ENCODE measurements at places on chromosomes 12 and 14. TPM values are rescaled to one million over a fixed set of nuclear protein-coding genes. Genes with fewer than 3 reads are reported as not detected.
A peak's percentile ranks its signal among the peaks of the same experiment; 100 is the strongest.

GRCh38 chr14:78340250-78340649 lies 170.1 kb downstream of the NRXN3 start:
- no peak for DNase-seq

DNA sequence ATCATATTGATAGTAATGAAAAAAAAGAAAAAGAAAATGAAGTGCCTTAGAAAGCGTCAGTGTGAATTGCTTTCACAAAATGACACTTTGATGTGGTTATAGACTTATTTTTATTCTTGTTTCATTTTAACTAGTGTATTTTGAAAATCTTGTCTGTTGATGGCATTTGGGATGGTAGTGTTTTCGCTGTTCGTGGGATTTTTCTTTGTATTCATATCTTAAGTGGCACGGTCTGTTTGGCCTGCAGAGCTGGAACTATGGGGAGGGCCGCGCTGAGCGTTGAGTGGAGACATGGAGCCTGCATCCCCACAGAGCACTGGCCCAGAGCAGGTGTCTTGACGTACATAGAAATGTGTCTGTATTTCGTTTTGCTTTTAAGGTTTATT lies 61.6 kb downstream of the WDR20 start:
- no peak for DNase-seq

- DNase-seq, result no peak
Measured at GRCh38 chr12:91143206-91143605, 31.9 kb upstream of the LUM start.

GRCh38 chr14:95523815-95524448 lies 7.5 kb upstream of the SYNE3 start:
- DNase-seq, result peak; percentile 93

DNA sequence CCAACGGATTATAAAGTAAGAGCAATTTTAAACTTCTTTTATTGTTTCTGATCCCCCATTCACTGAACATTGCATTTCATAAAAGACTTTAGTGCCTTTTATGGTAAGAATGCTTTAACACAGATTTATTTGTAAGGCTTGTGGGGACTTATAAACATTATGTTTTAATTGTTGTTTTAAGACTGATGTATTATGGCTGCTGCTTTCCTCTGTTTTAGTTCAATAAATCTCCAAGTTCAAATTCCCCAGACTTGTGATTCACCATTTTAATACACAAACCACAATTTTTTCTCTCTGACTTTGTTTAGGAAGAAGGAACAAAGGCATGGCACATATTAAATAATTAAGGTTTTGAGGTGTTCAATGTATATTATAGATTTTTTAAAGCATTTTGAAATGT lies 753.3 kb downstream of the SLC6A15 start:
- DNase-seq, result no peak

DNA sequence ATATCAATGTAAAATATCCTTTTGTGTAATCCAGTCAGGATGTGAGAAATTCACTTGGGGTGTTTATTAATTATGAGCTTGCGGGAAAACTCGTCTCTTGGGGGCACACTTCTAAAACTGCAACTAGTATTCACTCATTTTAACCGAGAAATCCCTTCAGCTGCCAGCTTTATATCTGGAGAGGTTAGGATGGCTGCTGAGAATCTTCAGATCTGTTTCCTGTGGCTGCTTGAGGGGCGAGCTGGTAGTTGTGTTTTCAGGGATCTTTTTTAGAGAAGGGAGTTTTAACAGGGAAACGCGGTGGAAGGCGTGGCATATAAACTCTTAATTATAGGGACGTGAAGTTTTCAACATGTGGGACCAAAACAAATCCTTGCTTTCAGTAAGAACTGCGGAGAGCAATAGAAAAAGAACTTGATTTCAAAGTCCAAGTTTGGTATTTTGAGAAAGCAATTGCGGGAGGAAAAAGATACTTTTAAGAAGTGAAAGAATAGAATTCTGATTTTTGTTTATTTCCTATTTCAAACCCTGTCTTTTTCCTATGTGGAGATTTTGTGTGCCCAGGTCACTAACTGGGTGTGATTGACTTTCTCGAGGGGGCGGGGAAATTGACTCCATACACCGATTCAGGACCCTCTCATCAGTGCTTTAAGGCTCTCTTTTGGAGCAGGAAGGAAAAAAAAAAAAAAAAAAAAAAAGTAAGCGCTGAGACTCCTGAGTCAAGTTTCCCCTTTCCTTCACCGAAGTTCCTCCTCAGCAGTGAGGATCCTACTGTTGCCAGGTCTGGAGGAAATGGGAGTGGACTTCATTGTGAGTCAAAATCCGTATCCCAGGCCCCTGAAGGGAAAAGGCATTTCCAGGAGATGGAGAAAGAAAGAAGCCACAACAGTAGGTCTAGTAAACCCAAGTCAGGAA lies 1.1 kb downstream of the PPFIBP1 start:
- peak; percentile 24 for DNase-seq

GRCh38 chr14:22811722-22812121 lies 3.5 kb downstream of the SLC7A7 start:
- DNase-seq, result no peak

DNA sequence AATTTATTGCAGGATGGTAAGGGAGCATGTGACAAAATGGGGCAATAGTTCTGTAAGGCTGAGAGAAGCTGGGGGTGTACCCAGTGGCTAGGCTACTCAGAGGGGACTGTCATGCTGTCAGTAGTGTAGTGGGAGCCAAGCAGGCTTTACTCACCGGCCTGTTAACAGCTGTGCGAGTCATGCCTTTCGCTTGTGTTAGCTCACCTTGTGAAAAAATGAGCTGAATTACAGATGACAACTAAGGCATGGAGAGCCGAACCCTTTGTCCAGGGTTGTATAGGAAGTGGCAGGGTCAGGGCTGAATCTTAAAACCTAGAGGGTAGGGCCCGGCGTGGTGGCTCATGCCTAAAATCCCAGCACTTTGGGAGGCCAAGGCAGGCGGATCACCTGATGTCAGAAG lies 37.9 kb downstream of the SH2B3 start:
- no peak for DNase-seq

GRCh38 chr12:15956413-15957185 lies 45.5 kb downstream of the DERA start:
- peak; percentile 39 for DNase-seq

DNA sequence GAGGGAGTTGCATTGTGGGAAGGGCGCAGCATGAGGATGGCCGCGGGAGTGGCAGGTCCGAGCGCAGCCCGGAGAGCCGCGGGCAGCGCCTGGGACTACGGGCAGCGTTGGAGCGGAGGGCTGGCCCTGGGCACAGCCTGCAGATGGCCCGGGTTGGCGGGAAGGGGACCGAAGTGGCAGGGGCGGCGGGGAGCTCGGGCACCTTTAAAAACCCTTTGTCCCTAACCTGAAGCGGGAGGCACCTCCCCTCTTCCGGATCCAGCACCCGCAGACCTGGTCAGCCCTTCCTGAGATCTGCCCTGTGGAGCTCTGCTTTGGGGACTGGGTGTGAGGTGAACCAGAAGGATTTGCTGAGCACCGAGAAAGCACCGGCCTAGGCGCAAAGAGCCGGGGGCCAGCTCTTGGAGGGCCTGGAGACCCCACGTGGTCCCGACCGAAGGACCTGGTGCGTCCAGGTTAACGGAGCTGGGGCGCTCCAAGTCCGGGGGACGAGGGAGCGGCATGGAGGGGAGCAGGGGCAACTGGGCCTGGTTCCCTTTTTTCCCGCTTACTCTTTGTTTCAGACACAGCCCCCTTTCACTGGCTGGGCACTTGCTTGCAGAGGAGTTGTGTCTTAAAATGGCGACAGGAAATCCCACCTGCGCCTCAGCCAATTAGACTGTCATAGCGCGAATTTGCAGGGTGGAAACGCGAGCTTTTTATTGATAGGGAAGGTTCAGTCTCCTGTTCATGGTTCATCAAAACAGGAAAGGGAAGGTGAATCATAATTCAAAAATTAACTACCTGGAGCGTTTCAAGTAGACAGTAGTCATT lies 792 bp upstream of the SLC38A1 start:
- DNase-seq, result peak; percentile 65

RPL6 gene
- polyA plus RNA-seq, result 2,012 TPM

GRCh38 chr12:127401005-127401404 lies 866.0 kb upstream of the TMEM132C start:
- DNase-seq, result no peak

KRT6C gene
- polyA plus RNA-seq, result not detected

GRCh38 chr14:64178814-64179213 lies 115.4 kb downstream of the ESR2 start:
- no peak for DNase-seq

FSCB gene
- polyA plus RNA-seq, result not detected

- DNase-seq, result peak; percentile 73
Measured at GRCh38 chr14:89673512-89674225, 256.6 kb upstream of the FOXN3 start.

GRCh38 chr12:49133014-49133413 lies 1.8 kb upstream of the TUBA1B start:
- DNase-seq, result no peak

RERG gene
- polyA plus RNA-seq, result 1.1 TPM

RD3L gene
- not detected for polyA plus RNA-seq

- no peak for DNase-seq
Measured at GRCh38 chr12:78672033-78672432, 192.5 kb upstream of the SYT1 start.

GRCh38 chr14:25111061-25111601 lies 61.2 kb upstream of the STXBP6 start:
- peak; percentile 36 for DNase-seq

KRT8 gene
- 1,795 TPM for polyA plus RNA-seq

KRT86 gene
- polyA plus RNA-seq, result 0.54 TPM

DNA sequence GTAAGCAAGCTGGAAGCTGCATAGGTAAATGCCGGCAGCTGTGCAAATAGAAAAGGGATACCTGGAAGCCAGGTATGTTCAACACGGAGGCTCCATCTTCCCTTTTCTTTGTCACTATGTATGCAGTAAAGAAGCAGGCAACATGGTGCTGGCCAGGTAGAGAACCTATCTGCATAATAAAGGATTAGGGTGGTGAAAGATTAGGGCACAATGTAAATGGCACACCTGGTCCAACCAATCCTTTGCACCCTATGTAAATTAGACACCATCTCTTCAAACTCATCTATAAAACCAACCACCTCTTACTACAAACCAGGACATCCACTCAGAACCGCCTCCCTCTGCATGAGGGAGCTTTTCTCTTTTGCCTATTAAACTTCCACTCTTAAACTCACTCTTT lies 32.3 kb downstream of the RPS29 start:
- no peak for DNase-seq

DNA sequence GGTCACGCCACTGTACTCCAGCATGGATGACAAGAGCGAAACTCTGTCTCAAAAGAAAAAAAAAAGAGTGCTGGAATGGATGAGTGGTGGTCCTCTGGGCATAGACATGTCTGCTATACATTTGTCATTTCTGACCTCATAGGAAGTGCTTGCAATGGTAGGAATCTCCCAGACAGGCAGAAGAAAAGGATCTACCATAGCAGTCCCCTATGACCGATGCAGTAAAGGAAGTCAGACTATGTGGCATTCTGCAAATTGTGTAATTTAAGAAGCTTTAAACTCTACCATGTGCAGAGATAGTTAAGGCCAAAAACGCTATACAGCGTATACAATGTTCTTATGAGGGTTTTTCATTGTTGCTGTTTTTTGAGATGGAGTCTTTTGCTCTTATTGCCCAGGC lies 24.7 kb upstream of the RAP1B start:
- DNase-seq, result no peak

- DNase-seq, result no peak
Measured at GRCh38 chr12:470133-470532, 10.4 kb downstream of the B4GALNT3 start.

FITM1 gene
- polyA plus RNA-seq, result 5.8 TPM

DNA sequence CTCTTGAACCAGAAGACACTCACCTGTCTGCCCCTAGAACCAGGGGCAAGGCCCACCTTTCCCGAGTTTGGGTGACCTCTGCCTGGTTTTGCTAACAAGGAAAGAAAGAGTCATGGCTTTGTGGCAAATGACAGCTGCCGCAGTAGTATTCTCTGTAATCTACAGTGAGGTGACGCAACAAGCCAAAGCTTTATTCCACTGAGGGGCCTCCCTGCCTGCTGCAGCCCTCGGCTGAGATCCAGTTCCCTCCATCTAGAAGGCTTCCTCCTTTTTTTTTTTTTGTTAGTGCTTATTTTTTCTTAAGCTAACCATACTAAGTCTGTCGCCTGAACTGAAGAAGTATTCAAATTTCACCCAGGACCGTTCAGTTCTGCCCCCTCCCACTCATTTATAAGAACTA lies 142.3 kb upstream of the TMCC3 start:
- no peak for DNase-seq

DNA sequence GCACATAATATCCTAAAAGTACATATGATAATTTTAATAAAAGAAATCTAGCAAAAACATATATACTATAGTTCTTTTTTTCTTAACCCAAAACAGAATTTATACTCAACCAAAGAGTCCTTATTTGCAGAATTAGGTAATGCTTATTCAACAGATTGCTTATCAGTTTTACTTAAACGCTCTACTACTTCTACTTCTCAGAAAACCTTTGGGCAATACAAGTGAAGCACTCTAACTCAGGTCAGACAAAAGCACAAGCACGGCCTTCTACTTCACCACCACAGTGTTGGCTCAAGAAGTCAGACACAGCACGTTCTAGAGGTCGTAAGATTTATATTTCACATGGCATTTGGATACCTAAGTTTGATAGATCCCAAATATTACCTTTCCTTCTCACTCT lies 29.2 kb downstream of the DICER1 start:
- no peak for DNase-seq

DNA sequence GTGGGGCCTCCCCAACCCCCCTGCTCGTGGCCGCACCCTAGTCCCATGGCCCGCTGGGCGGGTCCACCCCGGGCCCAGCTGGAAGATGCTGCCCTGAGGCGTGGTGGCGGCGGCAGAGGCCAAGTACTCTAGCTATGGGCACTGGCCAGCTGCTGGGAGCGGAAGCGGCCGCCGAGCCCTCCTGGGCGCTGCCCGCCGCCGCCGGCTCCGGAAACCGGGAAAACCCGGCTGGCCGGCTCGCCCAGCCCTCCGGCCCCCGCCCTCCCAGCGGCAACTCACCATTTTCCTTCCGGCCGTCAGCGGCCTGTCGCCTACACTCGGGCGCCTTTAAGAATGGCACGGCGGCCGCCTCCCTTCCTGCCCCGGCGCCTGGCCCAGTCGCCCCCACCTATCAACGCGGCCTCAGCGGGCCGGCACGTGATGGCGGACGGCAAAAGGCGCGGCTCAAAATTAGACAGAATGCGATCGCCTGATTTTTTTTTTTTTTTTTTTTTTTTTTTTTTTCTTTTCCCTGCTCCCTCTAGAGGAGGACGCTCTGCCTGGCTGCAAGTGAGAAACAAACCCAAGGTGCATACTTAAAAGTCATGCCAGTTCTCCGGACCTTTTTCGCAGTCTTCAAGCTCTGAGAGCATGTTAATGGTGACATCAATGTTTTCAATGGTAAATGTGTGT lies at the start of gene GMFB:
GMFB (minus strand) TSS at position 335 of the 672 bp plus-strand sequence; CDS start at position 282, 53 bp downstream.
- peak; percentile 93 for DNase-seq

DNA sequence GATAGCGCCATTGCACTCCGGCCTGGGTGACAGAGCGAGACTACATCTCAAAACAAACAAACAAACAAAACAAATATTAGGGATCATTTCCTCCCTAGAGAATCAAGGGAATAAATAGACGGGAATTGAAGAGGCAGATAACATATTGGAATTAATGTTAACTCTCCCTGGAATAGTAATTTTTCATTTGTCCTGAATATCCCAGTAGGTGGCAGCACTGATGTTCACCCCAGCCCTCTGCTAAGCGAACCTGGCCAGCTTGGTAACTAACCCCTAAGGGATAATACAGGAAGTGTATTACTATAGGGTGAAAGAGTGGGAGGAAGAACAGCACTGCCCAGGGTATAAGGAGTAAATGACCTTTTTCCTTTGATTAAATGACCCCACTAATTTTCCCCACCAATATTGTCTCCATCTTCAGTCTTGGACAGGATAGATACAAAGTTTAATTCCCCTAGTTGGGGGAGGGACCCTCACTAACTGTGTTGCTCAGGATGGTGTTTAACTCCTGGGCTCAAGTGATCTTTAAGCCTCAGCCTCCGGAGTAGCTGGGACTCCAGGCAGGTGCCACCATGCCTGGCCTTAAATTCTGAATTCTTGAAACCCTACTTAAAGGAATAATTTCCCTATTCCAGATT lies 40.5 kb downstream of the SLC2A14 start:
- peak; percentile 35 for DNase-seq
